ENCODE measurements at places on chromosomes 5 and 9.

DNA sequence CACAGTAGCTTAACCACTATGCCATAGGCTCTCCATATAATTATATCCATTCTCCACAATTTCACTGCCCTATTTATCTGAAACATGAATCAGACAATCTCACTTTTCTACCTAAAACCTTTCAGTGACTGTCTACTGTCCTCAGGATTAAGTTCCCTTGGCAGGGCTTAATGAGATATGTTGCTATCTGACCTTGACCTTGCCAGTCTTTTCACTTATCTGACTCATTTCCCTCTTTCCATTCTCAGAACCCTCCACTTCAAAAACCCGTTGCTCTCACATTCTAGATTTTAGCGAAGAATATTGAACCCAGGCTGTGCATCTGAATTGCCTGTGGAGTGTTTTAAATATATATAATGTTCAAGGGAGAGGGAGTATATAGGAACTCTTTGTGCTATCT is 452.1 kb upstream of the MPDZ start:
- no peak for DNase-seq

- DNase-seq: no peak
Measured at GRCh38 chr5:38601863-38602298, 45.4 kb upstream of the LIFR start.

DNA sequence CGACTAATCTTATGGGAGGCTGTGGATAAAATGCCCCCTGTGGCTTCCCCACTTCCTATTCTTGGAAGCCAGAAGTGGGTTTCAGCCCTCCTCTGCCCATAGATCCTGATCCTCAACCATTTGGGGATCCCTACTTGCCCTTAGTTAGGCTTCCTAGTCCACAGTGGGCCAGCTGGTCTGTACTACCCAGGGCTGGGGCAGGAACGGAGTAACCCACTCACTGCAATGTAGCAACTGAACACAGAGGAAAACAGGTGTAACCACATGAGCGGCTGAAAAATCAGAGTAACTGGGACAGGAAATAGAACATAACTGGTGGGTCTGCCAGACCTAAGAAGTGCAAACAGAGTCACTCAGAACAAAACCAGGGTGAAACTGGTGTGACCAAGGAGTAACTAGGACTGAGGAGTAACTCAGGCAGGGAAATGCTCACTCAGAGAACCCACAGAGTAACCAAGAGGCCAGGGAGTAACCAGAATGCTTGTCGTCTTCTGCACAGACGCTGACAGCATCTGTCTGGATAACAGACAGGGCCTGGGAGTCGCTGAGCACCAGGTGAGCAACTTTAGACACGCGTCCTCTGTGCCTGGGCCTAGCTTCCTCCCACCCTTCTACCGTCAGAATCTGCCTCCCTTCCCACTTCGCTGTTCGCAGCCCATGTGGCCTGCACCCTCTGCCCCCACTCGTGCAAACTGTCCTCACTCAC is 1.0 kb downstream of the AQP3 start:
- peak; percentile 21 for DNase-seq

- DNase-seq: no peak
Measured at GRCh38 chr9:27362447-27363210, 65.7 kb upstream of the EQTN start.

DNA sequence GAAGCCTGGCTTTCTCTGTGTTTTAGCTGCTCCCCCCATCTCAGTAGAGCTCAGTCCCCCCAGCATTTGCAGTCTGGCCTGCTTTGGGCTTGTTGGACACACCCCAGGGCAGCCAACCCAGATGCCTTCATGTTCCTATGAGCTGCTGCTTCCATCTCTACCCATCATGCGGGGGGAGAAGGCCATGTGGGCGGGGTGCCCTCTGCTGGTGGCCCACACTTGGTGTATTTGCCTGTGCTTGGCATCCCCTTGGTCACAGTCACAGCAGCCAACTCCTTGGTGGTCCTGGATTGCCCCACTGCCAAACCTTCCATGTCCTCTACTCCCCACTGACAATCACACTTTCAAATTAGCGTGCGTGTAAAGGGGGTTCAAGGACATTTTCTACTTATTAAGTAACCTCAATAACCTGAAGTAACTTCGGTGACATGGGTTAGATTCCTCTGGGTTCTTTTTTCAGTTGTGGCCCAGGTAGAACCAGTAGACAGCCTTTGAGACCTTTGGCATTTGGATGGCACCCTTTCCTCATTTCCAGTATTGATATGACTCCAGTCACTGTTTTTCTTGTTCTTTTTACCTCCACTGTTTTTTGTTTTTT is 42.8 kb downstream of the SNX30 start:
- DNase-seq: peak; percentile 34

DNA sequence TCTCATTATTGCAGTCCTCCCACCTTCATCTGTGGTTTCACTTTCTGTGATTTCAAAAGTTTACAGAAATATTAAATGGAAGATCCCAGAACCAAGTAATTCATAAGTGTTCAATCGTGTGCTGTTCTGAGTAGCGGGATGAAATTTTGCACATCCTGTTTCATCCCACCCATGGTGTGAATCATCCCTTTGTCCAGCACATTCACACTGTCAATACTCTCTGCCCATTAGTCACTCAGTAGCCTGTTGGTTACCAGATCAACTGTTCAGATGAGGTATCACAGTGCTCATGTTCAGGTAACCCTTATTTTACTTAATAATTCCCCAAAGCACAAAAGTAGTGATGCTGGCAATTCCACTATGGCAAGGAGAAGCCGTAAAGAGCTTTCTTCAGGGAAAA is 26.8 kb downstream of the FAM81B start:
- DNase-seq: no peak

- DNase-seq: no peak
Measured at GRCh38 chr5:11803436-11803835, 100.8 kb downstream of the CTNND2 start.

- DNase-seq: no peak
Measured at GRCh38 chr5:179536676-179537075, 13.7 kb upstream of the RUFY1 start.

- no peak for DNase-seq
Measured at GRCh38 chr5:66416698-66417097, 179.5 kb upstream of the MAST4 start.

GRCh38 chr9:138051586-138052321 is 174.2 kb downstream of the CACNA1B start:
- DNase-seq: no peak

- DNase-seq: peak; percentile 23
Measured at GRCh38 chr5:6359555-6360322, 18.6 kb downstream of the MED10 start.

DNA sequence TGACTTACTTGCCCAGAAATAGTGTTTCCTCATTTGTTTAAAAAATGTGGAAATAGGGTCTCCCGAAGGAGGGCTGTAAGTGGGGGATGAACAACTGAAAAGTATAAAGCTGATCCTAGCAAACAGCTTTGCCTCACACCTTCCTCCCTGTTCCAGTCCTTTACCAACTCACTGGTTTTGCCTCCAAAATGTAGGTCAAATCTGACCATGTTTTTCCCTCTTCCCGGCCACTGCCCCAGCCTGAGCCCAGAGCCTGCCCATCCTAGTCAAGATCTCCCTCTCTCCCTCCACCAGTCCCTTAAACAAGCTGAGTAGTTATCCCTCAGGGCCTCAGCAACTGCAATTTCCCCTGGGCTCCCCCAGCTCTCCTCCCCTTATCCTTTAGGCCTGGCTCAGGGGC is 82.4 kb upstream of the FBXW11 start:
- DNase-seq: no peak

DNA sequence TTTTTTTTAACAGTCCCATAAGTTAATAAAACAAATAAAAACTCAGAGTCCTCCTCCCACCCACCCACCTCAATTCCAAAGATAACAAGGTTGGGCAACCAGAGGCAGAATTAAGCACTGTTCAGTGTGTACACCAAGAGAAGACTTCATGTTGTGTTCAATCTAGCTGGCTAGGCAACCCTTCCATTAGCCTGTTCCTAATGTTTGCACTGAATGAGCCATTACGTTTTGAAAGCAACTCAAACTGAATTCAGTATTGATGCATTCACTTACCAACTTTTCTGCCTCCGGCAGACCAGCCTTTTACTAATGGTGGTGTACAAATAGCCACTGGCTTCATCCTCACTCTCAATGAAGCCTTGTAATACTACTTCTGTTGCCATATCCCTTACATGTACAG is 47.5 kb downstream of the PBX3 start:
- DNase-seq: no peak

DNA sequence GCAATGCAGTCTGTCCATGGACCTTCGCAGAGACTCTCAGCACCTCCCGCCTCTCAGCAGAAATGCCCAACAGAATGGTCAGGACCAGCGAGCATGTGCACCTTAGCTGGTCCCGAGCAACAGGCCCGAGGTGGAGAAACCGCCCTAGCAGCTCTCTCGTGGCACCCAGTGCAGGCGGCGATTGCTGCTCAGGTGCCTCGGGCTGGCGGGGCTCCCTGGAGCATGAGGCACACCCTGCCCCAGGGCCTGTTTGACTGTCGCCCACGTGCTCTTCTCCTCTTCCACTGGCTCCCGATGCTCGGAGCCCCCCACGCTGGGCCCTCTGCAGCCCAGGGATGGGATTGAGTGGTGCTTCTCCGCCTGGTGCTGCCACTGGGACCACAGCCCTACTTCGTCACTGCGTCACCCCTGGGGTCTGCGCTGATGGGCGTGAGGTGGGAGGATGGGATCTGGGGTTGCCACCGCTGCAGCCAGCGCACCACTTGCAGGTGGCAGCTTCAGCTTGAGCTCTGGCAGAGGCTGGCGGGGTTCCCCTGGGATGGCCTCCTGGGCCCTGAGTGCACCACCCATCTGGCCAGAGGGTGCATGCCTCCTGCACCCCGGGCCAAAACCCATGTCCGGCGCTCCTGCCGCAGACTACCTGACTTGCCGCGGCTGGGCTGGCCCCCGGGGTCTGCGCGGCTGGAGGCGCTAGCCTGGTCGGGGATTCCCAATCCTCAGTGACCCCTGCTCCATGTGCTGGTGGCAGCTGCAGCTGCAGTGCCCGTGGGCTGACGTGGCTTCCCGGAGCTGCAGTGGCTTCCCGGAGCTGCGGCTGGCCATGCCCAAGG is 244.2 kb downstream of the FOXD4L6 start:
- DNase-seq: no peak

DNA sequence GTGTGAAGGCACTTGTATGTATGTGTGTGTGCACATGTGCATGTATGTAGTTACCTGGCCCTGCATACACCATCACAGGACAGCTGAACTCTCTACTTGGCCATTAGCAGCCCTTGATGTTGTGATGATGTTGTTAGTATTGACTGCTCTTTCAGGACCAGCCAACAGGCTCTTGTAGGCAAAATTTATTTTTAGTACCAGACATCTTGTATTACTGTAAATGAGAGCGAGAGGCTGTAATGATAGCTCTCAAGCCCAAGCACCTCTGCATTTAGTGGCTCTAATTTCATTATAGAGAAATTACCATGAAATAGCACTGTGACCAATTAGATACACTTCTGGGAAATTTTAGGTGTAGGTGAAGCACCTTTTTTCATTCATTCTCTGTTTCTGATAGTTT is 158.0 kb downstream of the SMARCA2 start:
- no peak for DNase-seq

DNA sequence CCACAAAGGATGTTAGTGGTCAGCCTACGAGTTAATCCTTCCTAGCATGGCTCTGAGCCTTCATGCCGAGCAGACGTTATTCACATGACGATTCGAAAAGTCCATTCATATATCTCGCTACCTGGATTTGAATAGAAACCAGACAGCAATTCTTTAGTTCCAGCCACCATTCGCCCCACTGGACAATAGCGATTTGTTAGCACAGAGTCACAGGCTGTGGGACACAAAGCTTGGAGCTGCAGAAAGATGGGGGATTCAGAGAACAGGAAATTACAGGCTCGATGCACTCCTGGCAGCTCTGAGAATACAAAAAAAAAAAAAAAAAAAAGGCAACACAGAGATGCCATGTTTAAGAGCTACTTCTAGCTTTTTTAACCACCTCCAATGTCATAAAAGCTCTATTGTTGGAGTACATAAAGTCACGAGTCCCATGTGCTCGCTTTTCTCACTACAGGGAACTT is 110.7 kb downstream of the NR6A1 start:
- peak; percentile 92 for DNase-seq

DNA sequence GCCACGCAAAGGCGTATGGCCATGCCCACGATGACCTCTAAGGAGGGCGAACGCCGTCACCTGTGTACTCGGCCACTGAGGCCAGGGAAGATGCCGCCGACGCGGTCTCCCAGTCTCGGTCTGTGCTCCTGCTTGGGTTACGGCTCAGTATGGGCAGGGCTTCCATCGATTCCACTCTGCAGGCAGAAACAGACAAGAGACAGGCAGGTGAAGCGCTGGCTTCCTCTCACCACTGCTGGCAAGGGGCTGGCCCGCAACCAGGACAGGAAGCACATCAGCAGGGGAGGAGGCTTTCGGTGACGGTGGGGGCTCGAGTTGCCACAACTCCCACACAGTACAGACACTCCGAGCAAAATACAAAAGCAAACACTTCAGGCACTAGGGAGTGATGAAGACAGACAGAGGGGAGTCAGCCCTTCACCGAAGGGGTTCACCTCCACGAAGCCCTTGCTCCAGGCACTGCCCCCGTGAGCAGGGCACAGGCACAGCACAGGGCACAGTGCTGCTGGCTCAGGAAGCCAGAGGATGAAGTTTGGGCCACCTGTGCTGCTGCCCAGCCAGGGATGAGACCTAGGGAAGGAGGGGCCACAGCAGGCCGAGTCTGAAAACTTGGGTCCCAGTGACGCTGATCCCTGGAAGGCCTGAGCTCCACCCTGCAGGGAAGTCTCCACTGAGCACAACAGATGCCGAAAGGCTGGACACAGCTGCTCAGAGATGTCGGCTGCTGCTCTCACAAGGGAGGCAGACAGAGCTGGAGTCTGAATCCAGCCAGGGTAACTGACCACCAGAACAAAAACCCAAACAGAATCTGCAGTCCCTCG is 91.3 kb downstream of the CAMSAP1 start:
- no peak for DNase-seq

DNA sequence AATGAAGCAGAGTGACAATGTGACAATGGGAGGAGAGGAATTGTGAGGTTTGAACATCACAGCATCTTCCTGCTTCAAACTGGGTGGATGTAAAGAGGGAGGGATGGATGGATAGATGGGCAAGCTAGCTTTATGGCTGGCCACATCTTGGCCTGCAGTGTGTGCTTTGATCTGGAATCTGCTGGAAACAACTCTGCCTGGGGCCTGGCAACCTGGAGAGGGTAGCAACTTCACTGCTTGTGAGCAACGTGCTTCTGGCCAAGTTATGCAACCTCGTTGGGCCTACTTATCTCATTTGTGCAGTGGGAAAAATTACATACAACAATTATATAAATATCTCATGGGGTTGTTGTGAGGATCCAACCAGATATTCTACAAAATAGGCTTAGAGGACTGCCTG is 5.3 kb downstream of the IL9 start:
- DNase-seq: no peak

DNA sequence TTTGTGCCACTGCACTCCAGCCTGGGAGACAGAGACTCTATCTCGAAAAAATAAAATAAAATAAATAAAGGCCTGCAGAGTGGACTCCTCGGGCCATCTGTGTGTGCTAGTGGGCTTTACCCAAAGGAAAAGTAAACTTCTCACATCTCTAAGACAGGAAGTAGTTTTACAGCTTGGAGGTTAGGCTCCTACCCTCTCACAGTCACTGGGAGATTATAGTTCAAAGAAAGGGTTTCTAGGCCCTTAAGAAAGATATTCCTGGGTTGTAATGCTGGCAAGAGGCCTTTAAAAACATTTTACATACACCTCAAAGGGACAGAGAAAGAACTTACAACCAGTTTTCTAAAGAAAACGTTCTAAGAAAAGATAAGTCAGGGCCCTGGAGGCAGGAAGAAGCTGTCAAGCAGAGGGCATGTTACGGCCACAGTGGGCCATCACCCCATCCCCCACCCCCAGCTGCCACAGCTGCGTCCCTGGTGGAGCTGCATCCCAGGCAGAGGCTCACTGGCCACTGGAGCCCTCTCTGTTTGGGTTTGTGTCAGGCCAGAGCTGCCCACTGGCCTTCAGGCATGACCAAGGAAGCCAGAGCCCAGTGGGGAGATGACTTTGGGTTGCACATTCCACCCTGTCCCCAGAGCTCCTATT is 78.1 kb upstream of the CDK20 start:
- DNase-seq: peak; percentile 46

All from eye (tissue), 1 donor.